Activated CD4-positive, alpha-beta T cell treated with anti-CD3 and anti-CD28 coated beads, Interleukin-2, amount 50 U/mL, for 4 hours (primary cell): ENCODE measurements at places on chromosomes 6 and 20.

DNA sequence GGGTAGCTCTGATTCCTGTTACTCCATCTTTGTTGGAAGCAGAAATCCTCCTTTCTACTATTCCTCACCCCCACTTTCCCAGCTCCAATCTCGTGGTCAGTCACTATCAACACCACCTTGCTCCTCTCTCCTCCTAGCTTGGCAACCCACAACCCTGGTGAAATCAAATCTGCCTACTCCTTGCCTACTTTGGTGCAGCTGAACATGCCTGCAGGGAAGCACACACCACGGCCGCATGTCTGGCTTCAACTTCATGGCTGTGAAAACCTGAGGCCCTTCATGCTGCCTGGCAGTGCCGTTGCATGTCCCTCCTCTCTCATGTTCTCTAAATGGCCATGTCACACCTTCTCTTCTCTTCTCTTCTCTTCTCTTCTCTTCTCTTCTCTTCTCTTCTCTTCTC, 112.4 kb upstream of the FOXA2 start:
- DNase-seq: no peak

DNA sequence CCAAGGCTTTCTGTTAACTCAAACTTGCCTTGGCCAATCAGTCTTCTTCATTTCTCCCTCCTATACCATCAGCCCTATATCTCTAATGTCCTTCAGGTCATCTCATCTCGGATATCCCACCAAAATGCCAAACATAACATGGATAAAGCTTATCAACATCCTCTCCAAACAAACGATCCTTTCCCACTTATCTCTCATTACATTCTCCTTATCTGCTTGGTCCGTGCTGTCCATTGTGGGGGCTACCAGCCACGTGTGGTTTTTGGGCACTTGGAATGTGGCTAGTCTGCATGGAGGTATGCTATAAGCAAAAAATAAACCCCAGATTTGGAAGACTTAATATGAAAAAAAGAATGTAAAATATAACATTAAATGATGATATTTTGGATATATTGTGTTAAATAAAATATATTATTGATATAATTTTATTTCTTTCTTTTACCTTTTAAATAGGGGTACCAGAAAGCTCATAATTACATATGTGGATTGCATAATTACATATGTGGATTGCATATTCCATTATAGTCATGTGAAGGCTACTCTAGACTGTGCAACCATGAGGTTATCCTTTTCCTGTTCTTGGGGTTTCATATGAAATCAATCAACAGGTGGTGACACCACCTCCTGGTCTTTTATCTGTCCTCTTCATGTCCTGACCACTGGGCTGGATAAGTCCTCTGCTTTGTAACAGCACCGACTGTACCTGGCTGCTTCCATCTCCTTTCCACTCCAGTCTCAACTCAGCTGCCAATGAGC, 123.0 kb downstream of the CD83 start:
- DNase-seq: no peak

GRCh38 chr6:163391985-163392384, 22.5 kb upstream of the QKI start:
- DNase-seq: no peak

DNA sequence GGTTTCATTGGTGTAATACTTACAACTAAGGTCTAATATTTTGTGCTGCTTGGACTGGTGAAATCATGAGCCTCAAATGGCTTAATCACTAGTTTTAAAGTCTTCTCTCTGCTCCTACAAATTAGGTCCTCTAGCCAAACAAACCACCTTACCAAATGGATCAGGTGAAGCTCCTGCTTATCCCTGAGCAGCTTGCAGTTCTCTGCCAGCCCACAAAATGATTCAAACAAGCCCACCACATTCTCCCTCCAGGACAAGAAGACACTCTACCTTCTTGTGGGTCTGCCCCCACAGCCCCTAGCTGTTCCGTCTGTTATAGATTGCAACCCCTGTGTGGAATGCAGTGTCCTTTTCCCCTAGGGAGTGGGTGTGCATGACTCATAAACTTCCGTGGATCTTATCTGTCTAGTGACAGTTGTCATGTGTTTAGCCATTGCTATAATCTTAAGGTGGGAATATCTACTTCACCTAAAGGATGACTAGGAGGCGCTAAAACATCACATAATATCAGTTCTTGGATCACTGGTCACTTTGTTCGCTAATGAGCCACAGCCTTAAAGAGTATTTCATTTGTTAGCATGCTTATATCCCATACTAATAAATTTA, 940.5 kb upstream of the MANEA start:
- no peak for DNase-seq

DNA sequence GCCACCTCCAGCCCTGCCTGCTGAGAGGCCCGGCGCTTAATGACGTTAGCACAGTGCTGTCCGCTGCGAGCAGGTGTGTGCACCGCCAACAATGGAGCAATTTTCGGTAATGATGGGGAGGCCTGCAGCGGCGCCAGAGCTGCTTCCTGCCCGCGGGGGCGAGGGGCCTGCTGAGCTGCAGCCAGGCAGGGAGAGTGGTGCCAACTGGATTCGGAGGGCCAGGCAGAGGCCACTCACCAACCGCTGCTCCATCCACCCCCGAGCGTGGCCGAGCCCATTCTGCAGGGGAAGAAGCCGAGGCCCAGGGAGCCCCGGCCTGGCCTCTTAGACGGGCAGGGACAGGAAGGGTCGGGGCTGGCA, 9.6 kb downstream of the HRH3 start:
- no peak for DNase-seq

DNA sequence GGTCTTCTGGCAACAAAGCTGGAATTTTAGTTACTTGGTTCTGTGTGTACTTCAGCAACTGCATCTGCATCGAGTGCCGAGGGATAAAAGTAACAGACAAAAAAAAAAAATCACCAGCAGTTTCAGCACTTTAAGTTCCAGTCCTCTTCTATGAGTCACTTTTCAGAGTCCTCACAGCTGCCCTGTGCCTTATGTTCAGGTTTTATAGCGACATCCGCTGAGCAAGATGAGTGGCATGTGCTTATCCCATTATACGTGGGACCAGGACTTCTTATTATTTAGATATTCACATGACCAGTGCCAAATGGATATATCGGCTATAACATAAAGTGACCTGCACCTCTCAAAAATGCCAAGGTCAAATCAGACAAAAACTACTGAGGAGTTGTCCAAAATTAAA, 242.9 kb downstream of the FOXA2 start:
- no peak for DNase-seq

DNA sequence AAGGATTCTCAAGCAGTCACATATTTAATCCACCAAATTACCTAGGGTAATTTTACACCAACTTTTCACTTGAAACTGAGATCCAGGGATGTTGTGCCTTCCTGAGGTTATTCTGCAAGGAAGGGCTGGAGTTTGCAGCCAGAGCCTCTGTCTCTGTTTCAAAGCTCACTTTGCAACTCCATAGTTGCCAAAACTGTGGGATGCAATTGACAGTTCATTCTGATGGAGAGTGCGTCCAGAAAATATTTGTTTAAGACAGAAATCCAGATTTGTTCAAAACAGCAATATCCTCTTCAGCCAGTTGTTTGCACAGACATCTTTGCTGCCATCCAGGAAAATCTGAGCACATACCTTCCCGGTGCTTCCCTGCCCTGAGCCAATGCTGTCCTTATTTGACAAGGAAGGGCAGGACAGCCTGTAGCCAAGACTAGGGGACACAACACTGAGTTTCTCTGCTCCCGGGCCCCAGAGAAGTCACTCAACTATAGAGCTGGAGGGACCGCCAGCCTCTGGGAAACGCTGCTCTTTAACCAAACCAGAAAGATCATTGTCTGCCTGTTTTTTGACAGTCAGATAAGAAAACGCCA, 297.4 kb downstream of the HIVEP2 start:
- DNase-seq: no peak

DNA sequence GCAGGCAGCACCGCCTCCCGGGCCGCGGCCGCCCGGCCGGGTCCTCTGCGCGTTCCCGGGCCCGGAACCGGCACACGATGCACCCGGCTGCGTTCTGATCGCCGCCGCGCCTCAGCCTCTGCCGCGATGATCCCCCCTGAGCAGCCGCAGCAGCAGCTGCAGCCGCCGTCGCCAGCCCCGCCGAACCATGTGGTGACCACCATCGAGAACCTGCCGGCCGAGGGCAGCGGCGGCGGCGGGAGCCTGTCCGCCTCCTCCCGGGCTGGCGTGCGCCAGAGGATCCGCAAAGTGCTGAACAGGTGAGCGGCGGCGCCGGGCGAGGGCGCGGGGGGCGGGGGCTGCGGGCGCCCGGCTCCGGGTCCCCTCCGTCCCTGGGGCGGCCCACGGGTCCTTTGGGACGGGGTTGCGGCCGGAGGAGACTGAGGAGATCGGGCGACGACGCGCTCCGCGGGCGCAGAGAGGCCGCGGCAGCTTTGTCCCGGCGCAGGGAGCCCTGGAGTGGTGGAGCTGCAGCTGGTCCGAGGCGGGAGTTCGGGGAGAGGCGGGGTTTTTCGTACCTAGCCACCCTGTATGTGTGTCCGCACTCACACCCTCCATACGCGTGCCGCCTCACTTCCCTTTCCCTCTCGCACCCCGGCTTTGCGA, 659 bp downstream of the SLC35F1 start:
- DNase-seq: no peak

DNA sequence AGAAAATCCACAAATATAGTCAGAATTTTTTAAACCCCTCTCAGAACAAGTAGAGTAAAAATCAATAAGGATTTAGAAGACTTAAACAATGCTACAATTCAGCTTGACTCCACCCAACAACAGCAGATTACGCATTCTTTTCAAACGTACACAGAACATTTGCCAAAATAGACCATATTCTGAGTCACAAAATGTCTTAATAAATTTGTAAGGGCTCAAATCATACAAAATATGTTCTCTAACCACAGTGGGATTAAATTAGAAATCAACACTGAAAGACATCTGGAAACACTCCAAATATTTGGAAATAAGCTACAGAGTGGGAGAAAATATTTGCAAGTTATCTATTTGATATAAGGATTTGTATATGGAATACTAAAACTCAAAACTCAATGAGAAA, 164.2 kb upstream of the AKAP12 start:
- no peak for DNase-seq

- DNase-seq: no peak
Measured at GRCh38 chr6:22928775-22929174, 359.4 kb downstream of the HDGFL1 start.

- DNase-seq: no peak
Measured at GRCh38 chr6:135592276-135592675, 94.7 kb upstream of the AHI1 start.

DNA sequence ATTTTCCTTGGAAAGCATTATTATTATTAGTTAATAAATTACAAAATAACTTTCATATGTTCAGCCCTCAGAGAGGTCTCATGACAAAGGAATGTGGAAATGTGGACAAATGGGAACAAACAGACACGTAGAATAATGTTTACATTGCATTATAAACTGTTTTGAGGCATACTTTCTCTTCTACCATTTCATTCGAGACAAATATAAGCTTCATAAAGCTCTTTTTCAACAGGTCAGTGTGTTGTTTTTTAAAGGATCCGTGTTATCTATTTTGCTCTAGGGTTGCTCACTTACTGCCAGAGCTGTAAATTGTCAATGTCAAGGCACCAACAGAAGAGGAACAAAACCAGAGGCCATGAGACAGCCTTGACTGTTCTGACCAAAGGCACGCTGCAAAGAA, 256.8 kb downstream of the PHACTR1 start:
- no peak for DNase-seq

GRCh38 chr6:163501026-163501425, 86.5 kb downstream of the QKI start:
- DNase-seq: no peak

- no peak for DNase-seq
Measured at GRCh38 chr20:45343532-45344167, 4.6 kb downstream of the SDC4 start.

DNA sequence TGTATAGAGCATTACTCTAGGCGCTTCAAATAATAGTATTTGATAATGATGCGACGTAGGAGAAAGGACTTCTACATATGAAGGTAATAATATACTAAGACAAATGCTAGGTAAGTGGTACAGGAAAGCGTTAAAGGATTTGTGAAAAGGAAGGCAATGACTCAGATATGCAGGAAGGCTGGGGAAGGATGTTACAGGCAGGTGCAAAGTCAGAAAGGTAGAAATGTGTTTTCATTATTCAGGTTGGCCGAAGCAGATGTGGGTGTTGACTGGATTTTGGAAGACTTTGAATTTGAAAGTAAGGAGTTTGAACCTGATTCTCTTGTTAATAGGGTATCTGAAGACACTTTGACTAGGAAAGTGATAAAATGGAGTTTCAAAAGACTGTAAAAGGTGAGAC, 51.0 kb downstream of the STK4 start:
- no peak for DNase-seq

DNA sequence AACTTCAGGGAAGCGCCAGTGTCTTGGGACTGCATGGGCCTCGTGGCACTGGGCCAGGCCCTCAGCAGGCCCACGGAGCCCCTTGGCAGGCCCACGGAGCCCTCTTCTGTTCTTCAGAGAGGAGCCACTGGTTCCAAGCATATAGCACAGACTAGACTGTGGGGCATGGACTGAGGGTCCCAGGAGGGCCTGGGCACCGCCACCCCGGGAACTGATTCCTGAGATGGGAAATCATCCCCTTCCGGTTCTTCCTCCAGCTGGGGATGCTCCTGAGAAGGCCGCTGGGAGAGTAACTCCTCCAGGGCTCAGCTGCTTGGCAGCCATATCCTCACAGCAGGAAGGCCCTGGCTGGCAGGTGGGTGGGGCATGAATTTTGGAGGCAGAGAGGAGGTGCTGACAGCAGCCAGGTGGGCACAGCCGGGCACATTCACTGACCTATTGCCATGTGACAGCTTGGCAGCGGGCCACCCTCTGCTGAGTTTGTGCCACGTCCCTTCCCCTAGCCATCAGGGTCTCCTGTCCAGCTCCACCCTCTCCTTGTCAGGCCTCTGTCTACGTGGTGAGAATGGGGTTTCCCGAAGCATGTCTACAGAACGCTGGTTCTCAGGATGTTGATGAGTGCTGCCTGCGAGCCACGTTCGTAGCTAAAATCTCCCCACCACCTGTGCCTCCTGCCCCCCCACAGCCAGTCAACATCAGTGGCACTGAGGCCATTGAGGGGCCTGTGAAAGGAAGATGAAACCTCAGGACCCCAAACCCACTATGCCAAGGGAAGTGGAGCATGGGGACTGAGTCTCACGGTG, 152.1 kb downstream of the TAF4 start:
- no peak for DNase-seq

GRCh38 chr6:125802383-125802782, 11.6 kb downstream of the NCOA7 start:
- no peak for DNase-seq

DNA sequence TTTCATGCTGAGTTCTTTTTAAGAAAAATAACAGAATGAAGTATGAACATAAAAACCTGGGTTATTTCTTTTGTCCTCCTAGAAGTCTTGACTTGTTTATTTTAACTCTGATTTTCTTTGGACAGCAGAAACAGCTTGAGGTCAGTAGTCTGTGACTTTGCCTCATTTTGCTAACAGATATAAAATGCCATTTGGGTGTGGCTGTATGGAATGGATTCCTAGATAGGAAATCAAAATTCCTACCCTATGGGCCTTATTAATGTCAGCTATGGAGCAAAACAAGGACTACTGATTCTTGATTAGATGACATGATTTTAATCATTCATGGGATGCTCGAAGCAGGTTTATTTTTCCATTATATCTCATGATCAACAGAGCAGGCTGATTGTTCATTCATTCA, 46.8 kb upstream of the TENT5A start:
- no peak for DNase-seq
